Central memory CD4-positive, alpha-beta T cell (primary cell): ENCODE measurements at places on chromosomes 1 and 21.

DNA sequence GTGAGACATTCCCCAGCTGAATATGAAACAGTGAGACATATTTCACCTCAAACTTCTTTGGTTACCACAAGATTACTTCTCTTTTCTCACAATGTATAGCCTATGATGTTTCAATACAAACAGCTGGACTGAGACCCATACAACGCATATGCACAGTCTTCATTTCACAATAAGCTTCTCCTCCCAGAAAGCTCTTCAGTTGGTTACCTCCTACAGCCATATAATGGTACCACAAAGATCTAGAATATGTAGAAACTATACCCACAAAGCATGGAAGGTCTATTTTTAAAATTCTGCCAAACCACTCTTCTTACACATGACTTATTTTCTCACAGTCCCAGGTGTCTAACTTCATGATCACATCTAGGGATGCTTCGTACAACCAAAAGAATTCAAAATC is 70.8 kb downstream of the JAK1 start:
- DNase-seq, result no peak

GRCh38 chr1:6419397-6419803 is 319 bp downstream of the HES2 start:
- no peak for DNase-seq

GRCh38 chr1:14443164-14443787 is 155.2 kb upstream of the KAZN start:
- DNase-seq, result no peak

DNA sequence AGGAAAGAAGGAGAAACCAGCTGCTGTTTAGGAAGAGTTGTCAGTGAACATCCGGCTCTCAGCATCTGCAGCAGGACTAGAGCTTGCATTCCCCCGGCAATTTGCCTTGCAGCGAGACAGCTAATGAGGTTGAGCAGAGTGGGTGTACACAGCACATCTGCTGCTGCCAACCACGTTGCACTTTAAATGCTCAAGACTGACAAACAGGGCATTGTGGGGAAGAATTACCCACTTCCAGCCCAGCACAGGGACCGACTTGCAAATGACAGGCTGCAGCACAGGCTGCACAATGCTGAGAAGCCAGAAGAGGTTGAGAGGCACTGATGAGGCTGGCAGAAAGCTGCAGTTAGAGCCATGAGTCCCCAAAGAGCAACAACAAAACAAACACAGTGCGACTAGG is 47.5 kb upstream of the PLA2G2C start:
- no peak for DNase-seq

GRCh38 chr1:235657269-235657668 is 7.7 kb upstream of the GNG4 start:
- DNase-seq, result no peak

DNA sequence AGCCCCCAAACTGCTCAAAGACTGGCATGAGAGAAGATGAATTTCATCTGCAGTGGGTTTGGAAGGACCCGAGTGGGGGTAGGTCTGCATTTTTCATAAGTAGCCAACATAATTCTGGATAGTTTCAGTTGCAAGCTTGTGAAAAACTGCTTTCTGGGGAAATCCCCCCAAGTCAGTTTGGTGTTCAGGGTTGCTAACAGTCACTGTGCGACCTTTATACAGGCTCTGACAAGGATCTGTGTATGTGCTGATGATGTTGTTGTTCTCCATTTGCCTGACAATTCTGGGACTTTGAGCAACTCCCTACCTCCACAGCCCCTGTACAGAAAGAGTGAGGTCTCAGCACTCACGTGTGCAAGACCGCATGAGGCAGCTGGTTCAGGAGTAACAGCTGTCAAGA is 87.9 kb downstream of the SUSD4 start:
- DNase-seq, result no peak

DNA sequence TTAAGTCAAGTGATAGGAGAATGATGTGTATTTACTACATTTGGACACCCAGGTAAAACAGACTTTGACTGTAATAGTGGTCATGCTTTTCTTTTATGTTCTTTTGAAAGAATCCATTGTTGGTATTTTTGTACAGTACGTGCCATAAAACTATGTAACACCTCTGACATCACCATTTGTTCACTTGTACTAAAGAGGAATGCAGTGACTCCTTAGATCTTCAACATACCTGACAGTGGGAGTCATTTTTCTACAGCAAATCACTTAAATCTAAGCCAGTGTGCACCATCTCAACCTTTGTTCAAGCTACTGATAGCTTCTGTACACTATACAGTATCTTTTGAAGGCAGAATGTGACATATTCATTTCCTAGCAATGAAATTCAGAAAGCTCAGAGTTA is 6.3 kb upstream of the PLD5 start:
- no peak for DNase-seq

GRCh38 chr1:113205980-113206766 is 133.2 kb downstream of the LRIG2 start:
- no peak for DNase-seq

GRCh38 chr1:237565236-237565635 is 325.5 kb downstream of the ZP4 start:
- no peak for DNase-seq

DNA sequence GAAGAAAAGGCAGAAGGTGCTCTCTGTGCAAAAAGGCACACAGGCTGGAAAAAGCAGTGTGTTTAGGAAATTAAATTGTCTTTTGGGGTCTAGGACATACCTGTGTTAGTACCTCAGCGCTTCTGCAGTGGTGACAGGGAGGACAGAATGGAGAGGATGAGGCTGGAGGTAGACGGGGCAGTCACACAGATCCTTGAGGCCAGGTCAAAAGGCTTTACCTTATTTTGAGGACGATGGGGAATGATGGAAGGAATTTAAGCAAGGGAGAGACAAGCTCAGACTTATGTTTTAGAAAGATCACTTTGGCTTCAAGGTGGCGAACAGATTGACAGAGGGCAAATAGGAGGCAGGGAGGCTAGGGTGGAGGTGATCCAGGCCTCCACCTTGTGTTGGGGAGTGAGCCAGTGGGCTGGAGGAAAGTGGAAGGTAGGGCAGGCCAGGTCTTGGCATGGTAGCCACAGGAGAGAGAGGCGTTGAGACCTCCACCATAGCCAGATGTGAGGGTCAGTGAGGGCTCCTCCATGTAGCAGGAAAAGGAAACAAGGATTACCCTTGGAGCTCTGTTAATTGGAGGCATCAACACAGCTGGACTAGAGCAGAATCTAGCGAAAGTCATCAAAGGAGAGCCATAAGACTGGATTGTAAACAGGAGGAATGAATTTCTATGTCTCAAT is 4.2 kb downstream of the CYP4B1 start:
- no peak for DNase-seq

GRCh38 chr1:22710701-22711049 is at the start of gene EPHB2:
TSS of gene EPHB2 (plus strand) at chr1:22710839. CDS start at chr1:22710983, 144 bp downstream.
- no peak for DNase-seq

- no peak for DNase-seq
These were observed 45.4 kb upstream of the IGSF21 start for GRCh38 chr1:18062185-18062584.

DNA sequence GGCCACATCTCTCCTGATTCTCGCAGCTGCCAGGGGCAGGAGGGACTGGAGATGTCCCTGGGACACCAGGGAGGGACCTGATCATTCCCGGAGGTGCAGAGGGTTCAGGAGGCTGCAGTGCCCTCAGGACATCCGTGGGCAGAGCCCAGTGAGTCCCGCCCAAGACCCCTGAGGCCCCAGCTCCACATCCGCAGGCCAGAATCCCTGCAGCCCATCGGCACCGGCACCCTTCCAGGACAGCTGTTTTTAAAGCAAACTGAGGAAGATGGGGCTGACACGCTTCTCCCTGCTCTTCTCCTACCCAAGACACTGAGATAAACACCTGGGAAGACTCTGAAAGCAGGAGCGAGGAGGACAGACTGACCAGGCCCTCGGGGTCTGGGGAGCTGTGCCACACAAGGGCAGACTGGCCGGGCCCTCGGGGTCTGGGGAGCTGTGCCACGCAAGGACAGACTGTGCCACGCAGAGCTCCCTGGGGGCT is 25.5 kb downstream of the SLC19A1 start:
- no peak for DNase-seq

GRCh38 chr1:154911691-154912550 is 24.6 kb downstream of the PMVK start:
- no peak for DNase-seq

DNA sequence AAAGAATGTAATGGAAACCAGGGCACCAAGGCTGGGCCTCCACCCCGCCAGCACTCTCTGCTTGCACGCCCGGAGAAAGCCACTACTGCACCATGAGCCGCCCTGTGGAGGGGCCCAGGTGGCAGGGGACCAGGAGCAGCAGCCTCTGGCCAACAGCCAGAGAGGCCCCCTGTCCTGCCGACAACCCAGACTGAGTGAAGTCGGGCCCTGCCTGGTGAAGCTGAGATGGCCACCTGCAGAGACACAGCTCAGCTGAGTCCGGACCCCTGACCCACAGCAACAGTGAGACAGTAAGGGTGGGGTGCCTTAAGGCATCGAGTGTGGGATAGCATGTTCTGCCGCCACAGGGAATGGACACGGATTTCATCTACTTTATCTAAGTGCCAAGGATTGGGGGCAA is 28.9 kb downstream of the WDR4 start:
- DNase-seq, result no peak

- no peak for DNase-seq
These were observed 128.8 kb downstream of the RRAGC start for GRCh38 chr1:38730511-38731397.

DNA sequence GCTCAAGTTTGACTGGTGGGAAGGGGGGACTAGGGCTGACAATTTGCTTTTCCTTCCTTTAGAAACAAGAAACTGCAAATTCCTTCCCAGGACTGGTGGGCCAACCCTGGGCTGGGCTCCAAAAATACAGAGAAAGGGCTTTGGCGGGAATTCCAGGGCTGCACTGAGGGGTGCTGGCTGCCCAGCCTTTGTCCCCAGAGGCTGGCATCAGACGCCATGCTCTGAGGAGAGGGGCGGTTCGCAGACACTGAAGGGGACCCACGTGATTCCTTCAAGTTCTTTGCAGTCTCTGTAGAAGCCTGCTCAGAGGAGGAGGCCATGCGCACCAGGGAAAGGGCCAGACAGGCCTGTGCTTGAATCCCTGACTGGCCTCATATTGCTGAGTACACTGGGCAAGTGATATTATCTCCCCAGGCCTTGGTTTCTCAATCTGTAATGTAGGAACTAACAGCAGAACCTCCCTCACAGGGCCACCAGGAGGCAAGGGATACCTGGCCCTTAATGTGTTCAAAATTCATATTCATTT is 119.5 kb downstream of the EPHB2 start:
- DNase-seq, result no peak

DNA sequence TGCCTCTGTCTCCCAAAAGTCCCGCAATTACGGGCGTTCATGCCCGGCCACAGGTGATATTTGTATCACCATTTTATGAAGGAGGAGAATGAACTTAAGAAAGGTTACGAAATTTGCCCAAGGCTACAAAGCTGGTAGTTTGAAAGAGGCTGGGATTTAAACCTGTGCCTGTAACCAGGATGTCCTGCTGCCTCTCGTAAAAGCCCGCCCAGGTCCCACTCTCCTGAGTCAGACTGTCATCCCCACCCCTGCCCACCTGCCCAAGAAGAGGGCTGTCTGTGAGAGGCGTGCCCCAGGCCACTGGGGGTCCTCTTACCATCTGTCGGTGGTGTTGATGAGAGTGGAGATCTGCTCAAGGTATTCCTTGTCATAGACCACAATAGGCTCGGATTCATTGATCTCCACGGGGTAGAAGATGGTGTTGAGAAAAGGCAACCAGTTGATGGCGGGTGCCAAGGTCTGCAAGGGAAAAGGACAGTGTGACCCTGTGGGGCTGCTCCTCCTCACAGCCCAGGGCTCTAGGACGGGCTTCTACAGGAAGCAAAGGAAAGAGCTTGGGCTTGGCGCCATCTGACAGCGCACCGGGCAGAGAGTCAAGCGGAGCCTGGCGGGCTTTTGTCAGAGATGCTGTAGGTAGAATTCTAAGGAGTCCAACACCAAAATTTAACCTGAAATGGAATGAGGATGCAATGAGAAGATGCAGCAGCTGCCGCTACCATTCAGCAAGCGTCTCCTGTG is 43.2 kb downstream of the ECE1 start:
- DNase-seq, result no peak

DNA sequence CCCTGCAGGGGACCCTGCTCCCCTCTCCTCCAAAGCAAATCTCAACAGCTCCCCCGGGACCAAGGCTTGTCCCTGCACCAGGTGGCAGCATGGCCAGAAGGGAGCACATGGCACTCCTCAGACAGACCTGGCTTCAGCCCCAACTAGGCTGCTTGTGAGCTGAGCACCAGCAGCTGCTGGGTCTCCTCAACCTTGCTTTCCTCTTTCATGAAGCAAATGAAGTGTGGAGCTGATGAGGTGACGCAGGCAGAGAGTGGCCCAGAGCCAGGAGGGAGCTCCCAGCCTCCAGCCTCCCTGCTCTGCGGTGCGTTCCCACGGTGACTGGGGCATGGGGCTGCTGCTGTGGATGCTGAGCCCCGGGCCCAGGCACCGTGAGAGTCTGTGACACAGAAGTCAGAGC is 34.0 kb downstream of the MEGF6 start:
- no peak for DNase-seq

DNA sequence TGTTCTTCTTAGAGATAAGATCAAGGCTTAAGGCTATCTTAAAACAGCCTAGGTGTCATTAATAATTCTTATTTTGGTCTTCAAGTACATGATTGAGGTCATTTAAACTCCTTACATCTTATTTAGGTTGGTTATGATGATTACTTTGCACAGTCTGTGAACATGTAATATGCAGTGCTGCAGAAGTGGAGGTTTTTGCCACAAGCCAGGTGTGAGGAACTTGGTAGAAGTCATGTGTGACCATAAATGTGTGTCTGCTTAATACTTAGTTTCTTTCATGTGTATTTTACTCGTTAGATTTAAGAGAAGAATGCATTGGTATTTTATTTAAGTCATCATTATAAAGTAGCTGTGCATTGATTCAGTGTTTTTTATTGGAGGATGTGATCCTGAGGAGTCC is 10.1 kb downstream of the ATG4C start:
- DNase-seq, result no peak

DNA sequence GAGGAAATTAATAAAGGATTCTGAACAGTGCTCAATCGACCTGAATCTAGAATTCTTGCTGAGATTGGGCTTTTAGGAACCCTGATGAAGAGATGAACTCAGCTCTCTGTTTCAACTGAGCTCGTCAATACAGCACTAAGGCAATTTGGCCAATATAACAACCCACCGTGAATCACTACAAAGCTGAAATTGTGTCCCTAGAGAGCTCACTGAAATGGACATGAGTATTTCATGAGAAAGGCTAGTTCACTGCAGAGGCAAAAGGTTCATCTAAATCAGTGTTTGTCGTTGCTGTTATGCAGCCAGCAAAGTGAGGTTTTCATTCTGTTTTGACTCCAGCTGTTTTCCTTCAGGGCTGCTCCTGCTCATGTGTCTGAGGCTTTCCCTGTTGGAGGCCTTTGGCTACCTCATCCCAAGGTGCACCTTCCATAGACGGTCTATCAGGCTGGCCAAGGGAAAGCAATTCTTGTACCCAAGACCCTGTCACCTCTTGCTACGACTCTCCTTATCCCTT is 83.5 kb downstream of the URB2 start:
- DNase-seq, result no peak
